Forelimb muscle (tissue), 1 donor: ENCODE measurements at places on chromosomes 7 and 10.
A peak's percentile ranks its signal among the peaks of the same experiment; 100 is the strongest.

DNA sequence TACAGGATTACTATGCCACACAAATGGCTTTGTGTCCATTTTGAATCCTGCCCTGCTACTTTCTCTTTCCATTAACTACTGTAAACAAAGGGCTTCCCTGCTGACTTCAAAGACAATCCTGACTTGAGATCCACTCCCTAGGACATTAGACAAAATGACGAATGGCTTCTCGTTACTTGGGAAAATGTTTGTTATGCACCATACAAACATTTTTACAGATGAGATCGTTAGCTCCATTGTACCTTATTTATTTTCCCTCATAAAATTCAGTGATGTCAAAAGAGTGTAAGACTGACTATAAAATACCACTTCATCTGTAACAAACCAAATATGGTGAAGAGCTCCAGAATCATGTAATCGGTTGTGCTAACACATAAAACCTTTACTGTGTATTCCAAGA, 121.8 kb downstream of the CD36 start:
- no peak for DNase-seq

GRCh38 chr7:8762803-8763202, 329.4 kb downstream of the NXPH1 start:
- no peak for DNase-seq

DNA sequence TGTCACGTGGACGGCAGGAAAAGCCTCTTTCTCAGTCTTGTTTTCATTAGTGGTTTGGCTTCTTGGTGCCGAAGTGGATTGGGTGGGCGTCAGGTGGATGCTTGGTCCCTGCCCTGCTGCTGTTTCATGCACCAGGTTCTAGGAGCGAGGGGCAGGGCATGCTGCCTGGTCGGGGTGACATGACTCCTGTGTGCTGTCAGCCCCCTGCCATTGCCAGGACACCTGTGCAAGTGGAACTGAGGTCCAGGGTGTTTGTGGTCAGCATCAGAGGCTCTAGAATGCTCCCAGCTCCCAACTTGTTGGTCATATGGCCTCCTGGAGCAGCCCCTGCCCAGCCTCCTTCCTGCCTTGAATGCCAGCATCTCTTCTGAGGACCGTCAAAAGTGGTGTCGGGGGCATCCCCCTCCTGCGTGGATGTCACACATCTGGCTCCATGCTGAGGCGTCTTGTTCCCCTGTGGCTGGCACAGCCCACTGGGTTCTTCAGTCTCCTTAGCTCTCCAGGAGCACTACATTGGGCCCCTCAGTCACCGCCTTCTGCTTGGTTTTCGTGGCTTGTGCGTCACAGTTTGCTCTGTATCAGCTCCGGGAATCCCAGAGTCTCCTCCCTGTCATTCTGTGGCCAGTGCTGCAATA, 24.8 kb downstream of the ADCY1 start:
- DNase-seq, result no peak

- no peak for DNase-seq
Observed at GRCh38 chr10:10722422-10722821, 295.2 kb upstream of the CELF2 start.

DNA sequence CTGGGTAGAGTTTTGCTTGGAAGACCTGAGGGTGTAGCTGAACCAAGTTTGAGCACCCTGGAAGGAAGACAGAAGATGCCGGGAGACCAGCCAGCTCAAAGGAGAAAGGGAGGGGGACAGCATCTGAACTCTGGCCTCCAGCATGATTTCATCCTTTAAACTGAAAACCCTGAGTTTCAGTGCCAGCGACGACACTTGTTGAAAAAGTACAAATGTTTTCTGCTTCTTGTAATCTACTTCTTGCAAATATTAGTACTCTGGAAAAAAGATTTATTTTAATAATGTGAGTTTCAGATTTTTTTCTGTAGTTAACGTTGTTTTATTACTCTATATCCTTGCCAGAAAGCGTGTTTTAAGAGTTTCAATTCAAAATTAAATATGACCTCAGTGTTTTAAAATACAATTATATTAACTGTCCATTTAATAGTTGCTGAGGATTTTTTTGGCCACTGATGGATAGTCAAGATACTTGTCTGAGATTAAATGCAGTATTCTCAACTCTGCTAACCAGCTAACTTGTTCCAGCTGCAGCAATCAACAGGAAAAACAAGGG, 227.7 kb downstream of the MGMT start:
- peak; percentile 92 for DNase-seq

DNA sequence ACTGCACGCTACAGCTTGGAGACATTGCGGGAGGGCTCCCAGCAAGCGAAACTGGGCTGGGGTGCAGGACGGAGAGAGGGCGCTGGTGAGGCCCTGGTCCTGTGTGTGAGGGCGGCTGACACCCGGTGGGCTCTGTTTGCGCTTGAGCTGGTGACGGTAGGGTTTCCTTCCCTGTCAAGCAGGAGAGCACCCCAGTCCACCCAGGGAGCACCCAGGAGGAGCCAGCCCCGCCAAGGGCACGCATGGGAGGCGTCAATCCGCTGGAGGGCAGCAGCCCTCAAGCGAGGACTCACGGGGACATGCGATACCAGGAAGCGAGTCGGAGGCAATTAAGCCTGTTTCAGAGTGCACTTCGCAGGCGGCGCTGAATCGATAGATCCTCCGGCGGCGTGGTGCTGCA, 109.4 kb downstream of the MAD1L1 start:
- no peak for DNase-seq

- DNase-seq, result no peak
Observed at GRCh38 chr10:49109669-49110340, 5.5 kb downstream of the VSTM4 start.

DNA sequence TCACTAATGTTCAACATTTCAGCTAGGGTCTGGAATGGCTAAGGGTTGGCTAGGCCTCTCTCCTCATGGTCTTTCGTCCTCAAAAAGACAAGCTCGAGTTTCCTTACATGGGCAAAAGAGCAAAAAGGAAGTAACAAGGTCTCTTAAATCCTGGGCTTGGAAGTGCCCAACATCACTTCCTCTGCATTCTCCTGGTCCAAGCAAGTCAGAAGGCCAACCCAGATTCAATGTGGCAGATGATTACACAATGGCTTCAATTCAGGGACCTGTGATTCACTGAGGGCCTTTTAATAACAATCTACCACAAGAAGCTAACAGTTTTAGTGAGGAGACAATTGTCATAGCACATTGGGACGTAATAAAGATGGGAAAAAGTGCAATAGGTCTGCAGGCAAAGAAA, 4.4 kb upstream of the NUP205 start:
- DNase-seq, result no peak

DNA sequence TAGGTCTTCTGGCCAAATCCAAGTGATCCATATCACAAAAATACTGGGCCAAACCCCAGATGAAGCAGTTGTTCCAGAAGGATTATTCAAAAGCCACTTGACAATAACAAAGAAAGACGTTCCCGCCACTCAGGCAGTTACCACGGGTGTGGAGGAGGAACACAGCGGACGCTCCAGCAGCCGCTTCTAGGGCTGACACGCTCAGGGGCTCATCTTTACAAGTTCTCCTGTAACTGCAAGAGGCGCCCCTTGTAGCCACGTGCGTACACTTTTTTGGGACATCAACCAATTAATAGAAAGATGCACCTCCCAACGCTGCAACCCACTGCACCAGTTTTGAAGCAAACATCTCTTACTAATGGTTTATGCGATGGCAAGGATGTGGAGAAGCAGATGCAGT, 159.4 kb downstream of the GRID1 start:
- DNase-seq, result no peak

DNA sequence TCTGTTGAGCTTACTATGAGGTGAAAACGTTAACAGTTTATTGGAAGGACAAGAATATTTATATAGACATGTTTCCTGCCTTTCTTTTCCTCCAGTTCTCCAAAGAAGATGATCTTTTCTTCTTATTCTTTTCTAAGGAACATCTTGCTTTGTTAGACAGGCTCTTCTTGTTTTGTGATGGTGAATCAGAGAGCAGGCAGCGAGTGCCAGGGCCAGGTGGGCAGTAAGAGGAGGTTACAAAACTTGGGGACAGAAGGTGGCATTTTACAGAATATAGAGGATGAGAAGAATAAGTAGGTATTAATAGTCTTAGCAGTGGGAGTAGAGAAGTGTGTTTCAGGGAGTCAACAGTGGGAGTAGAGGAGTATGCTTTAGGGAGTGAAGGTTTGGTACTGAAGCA, 223.6 kb downstream of the ARL4A start:
- no peak for DNase-seq

GRCh38 chr10:79979310-79979975, 30.5 kb upstream of the SFTPD start:
- no peak for DNase-seq

GRCh38 chr7:1971946-1972654, 260.6 kb downstream of the MAD1L1 start:
- no peak for DNase-seq

DNA sequence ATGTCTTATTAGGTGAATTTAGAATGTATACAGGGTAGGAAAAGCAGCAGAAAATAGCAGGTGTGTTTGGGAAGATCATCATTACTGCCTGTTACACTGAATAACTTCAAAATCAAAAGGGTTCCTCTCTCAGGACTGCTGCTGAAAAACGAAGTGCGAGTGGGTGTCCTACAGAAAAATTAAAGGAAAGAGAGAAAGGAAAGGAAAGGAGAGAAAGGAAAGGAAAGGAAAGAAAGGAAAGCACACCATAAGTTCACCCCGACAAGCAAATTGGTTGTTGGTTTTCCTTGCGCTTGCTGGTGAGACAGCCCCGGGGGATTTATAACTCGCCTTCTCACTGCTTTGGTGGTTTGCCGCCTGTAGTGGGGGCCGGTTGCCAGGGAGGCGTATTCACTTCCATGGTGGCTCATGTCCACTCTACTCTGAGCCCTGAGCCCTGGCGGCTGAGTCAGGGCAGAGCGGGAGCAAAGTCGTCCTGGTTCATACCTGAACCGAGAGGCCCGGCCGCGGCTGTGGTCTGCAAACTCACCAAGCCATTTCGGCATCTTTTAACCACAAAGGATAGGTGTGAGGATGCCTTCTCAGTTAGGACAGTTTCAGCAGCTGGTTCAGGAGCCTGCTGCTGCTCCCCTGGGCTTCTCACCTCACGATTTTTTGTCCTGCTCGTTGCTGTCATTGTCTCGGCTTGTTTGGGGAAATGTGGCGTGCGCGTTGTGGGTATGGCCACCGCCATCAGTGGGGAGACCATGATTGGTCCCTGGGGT, 26.1 kb downstream of the INPP5A start:
- no peak for DNase-seq

DNA sequence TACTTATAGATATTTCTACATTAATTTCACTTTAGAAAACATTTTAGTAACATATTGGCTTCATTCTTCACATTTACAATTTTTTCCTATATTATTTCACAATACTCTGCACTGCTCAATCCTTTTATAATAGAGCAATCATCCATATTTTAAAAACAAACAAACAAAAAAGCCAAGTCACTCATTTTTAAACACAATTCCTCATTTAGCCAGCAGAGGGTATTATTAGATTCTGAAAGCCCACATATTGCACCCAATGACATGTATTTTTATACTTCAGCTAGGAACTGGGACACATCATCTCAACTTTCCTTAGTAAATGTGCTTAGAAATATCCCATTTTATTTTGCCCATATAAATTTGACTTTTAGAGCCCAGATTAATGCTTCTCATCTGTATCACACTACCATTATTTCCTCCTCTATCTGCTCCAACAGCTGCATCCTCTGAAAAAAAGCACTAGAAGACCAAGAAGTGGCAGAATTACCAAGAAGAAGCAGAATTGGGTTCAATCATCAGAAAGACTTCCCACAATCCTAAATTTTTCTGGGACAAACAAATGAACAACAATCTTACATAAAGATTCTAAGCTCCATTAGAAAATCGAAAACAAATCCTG, 29.5 kb downstream of the CTNNA3 start:
- DNase-seq, result no peak

DNA sequence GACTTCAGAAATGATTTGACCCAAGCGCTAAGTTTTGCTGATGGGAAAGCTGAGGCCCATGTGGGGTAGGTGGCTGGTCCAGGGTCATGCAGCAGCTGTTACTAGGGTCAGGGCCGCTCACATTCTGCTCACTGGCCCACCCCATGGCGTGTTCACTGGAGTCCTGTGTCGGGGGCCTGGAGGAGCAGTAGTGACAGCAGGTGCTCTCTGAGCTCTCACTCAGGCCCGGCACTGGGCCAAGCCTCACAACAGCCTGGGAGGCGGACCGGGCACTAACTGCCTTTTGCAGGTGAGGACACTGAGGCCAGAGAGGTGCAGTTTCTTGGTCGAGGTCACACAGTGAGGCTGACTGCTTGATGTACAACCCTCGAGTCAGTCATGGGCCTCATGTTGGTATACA, 82.7 kb downstream of the GLRX3 start:
- DNase-seq, result no peak

DNA sequence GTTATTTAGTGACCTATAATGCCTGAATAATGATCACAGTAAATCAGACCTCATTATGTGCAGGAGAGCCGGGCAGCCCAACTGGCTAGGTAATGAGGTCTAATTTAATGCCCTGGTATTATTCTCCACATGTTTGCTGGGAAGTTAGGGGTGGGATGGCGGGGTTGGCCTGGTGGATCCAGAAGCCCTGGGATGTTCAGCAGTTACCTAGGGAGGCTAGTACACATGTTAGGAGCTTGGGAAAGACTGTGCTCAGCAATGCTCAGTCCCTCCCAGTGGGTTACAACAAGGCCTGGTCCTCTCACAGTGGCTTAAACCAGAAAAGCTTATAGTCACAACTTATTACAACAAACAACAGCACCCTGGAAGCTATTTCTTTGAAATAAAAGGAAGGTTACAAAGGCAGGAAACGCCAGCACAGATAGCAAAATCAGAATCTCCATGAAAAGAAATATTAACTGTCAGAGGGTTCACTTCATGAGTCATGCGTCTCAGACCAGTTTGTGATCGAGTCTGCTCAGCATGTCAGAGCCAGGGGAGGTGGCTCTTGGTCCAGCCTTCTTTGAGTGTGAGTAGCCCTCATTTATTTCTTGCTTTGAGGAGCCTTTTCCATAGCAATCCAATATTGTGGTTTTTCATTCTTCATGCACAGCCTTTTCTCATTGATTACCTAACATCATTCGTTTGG, 418.6 kb upstream of the NPVF start:
- DNase-seq, result no peak

DNA sequence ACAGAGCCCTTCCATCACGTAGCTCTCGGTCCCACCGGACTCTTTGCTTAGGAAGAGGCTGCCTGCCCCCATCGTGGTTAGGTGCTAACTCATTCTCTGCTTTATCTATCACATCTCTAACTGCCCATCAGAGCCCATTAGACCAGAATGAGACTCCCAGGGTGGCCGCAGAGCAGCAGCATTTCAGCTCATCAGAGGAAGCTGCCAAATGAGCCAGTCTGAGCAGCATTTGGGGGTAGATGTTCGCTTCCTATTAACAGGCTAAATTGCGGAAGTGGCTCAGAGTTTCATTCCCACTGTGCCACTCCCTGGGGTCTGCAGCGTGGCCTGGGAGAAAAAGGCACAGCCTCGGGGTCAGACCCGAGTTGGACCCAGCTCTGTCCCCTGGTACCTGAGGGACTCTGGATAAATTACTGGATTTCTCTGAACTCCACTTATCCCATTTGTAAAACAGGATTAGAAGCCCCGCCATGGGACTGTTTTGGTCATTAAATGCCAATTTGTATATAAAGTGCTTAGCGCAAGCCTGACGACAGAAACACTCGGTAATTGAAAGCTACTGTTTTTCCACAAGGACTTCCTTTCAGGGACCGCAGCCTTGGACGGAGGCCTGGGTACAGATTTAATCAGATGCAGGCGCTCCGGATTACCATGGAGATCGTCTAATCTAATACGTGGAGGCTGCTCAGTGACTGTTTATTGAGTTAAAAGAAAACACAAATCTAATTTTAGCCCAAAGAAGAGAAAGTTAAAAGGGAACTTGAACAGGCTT, 73.8 kb upstream of the PRLHR start:
- DNase-seq, result peak; percentile 31
